ENCODE measurements at places on chromosomes 7 and 10. TPM values are rescaled to one million over a fixed set of nuclear protein-coding genes. Genes with fewer than 3 reads are reported as not detected.

The SLC25A28 gene
- total RNA-seq: 17.7 TPM

The SLC29A3 gene
- total RNA-seq: 35.7 TPM

The TMEM236 gene
- total RNA-seq: 0.20 TPM

The LOXL4 gene
- 2.5 TPM for total RNA-seq

The CCAR1 gene
- total RNA-seq: 66.1 TPM

Data from PC-9 (cell line).